ENCODE measurements at places on chromosomes 3 and 15.

DNA sequence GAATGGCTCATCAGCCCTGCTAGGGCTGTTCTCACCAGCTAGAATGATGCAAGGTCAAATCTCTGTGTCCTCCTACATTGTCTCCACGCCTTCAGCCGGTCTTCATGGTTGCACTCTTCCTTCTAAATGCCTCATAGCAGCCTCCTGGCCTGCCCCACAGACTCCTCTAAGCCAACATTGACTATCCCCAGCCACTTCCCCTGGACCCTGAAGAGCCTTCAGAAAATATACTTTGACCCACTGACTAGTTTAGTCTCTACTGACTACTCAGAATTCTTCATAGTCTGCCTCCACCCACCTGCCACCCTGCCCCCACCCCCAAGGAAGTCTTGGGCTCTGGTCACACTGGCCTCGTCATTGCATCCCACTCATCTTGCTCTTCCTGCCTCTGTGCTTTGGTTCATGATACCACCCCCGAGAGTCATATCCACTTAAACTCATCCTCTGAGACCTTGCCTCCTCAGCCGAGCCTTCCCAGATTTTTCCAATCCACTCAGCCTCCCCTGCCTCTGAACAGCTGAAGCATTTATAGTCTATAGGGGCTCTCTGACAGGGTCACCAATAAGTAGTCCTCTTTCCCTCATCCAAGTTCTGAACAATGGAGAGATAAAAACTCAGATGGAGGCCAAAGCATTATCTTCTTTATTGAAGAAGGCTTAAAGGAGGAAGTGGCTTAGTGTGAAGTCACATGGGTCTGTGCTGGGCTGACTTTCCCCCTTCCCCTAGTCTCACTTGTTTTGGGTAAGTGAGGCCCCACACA lies 9.5 kb upstream of the DOCK3 start:
- no peak for DNase-seq

- no peak for DNase-seq
Measured at GRCh38 chr3:108208831-108209230, 13.4 kb downstream of the IFT57 start.

- no peak for DNase-seq
Measured at GRCh38 chr15:86089422-86089821, 9.8 kb downstream of the AGBL1 start.

GRCh38 chr3:148839805-148840204 lies 12.2 kb downstream of the CPB1 start:
- DNase-seq: no peak

DNA sequence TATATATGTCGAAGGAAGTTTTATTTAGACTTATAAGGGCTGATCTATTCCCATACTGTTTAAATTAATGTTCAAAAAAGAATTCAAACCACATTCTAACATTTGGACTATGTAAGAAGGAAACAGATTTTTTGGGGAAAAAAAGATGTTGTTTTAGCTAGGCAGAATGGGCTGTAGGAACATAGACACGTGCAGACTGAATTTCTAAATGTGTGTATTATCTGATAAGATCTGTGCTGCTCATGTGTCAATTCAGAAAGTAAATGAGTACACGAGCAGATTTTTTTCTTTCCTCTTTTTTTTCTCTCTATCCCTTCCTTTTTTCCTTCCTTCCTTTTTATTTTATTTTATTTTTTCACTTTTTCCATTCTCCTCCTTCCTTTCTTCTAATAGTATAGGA lies 259.5 kb upstream of the KCNH8 start:
- no peak for DNase-seq

- DNase-seq: no peak
Measured at GRCh38 chr3:62919784-62920465, 44.7 kb upstream of the CADPS start.

GRCh38 chr3:184383033-184383740 lies 3.3 kb downstream of the CHRD start:
- no peak for DNase-seq

GRCh38 chr15:52392008-52392687 lies 96.5 kb upstream of the MYO5C start:
- no peak for DNase-seq

DNA sequence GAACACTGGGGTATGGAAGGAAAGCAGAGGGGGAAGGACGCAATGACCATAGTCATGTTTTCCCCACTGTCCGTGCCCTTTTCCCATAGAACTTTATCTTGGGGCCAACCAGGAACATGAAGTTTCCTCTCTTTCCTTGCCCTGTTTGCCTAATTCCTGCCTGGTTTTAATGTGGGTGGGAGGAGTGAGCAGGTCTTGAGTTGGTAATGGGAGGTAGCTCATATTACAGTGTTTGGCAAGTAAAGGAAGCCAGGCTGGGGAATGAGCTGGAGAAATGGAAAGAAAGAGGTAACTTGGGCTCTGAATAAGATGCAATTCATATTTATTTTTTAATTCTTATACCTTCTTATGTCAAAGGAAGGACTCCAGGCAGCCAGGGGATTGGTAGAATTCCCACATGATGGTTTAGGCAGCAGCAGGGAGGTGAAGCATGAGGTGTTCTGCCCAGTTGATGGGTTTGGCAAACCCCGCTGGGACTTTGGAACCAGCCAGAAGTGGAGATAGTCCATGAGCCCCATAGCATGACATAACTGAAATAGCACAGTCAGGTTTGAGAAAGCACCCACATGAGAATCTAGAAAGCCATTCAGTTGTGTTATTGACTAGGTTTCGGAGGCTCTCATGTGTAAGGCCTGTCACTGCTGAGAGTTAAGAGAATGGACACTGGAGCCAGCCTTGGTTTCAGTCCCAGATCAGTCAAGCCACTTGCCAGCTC lies 60.0 kb downstream of the CCK start:
- no peak for DNase-seq

DNA sequence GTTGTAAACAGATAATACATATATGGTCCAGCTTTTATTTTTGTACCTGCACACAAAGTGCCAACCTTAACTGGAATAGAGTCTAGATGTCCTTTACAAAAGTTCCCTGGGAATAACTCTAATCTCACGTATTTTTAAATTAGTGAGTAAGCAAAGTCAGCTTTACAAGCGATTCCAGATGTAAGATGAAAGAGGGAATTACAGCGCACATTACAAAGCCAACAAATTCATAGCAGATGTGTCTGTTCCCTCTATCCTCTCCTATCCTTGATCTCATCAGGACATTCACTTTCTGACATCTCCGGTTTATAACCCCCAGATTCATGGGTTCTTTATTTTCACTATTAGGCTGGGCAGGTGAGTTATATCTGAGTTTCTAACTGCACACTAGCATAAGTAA lies 406.8 kb upstream of the ZNF385D start:
- DNase-seq: no peak

- no peak for DNase-seq
Measured at GRCh38 chr3:112471596-112472325, 27.5 kb downstream of the BTLA start.

GRCh38 chr15:41506796-41507341 lies 6.8 kb downstream of the LTK start:
- no peak for DNase-seq

- no peak for DNase-seq
Measured at GRCh38 chr3:150144191-150144708, 173.6 kb upstream of the PFN2 start.

- no peak for DNase-seq
Measured at GRCh38 chr3:29245441-29245840, 35.4 kb upstream of the RBMS3 start.

DNA sequence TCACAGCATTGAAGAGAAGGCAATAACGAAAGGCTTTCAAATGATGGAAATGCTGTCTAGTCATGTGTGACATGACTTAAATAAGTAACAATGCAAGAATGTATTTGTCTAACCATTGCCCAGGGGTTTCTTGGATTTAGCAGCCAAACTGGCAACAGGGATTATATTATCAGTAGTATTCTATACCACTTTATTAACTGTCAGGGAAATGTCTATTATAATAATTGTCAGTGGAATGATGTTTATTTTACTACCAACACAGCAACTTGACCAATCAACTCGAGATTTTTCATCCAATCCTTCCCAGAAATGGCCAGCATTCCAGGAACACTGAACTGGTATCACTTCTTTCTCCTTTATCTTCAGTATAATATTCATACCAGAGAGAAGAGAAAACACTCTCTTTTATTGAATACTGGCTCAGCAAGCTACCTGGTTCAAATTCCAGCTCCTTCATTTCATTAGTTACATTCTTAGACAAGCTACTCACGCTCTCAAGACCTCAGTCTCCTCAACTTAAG lies 66.2 kb downstream of the FOXP1 start:
- DNase-seq: no peak

DNA sequence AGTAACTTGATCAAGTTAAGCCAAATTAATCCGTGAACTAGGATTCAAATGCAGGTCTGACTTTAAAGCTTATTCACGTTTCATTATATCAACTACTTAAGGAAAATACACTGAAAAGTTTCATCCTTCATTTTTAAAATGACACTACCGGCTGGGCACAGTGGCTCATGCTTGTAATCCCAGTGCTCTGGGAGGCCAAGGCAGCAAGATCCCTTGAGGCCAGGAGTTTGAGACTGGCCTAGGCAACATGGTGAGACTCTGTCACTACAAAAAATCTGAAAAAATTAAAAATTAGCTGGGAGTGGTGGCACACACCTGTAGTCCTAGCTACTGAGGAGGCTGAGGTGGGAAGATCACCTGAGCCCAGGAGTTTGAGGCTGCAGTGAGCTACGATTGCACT lies 3.7 kb downstream of the RUBCN start:
- no peak for DNase-seq

GRCh38 chr15:94858920-94859319 lies 627.6 kb downstream of the MCTP2 start:
- DNase-seq: no peak

GRCh38 chr3:31234145-31234544 lies 298.6 kb upstream of the STT3B start:
- no peak for DNase-seq

DNA sequence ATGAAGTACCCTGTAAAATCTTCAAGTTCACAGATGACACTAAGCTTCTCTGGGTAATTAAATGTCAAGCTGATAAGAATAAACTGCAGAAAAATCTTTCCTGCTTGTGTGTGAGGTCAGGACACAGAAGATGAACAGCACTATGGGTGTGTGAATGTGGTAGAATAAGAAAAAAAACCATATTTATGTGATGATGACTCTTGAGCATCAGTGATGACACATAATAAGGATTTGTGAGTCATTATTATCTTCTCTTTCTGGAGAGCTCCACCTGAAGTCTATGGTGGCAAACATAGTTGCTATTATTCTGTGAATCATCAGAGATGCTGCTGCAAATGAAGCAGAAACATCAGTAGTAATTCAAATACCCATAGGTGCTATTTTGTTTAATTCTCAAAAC lies 422.4 kb downstream of the DIPK2A start:
- DNase-seq: no peak

DNA sequence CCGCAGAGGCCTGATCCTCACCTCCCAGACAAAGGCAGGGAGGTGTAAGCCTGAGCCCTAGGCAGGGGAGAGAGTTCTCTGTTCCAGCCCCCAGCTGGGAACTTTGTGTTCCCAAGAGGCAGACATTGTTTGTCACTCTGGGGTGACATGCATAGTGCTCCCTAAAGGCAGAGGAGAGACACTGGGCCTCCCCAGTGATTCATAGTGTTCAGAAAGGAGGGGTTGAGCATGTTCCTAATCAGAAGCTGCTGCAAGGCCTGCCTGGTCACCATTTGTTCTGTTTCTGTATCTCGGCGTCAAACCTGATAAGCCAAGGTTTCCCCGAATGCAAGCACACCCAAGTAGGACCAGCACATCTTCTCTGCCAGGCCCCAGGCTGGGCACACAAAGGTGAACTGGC lies 24.0 kb upstream of the SLC6A6 start:
- no peak for DNase-seq

GRCh38 chr3:160556141-160556540 lies 9.2 kb downstream of the KPNA4 start:
- no peak for DNase-seq

Measured in hindlimb muscle (tissue), 1 donor.